ENCODE measurements at places on chromosomes 2 and 18.

DNA sequence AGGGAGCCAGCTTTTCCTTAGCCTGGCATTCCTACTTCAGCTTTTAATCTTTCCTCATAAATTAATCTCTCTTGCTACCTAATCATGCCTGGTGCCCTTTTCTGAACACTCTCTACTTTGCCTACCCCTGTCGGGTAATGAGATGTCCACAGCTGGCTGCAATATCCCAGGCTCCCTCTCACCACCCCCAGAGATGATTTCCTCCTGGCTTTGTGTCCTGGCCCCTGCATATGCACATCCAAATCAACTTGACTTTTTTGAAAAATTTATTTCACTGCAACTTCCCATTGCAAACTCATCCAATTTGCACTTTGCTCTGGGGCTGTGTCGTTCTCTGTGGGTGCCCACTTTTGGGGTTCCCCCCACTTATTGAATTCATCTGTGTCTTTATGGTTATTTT is 218.1 kb upstream of the SKOR2 start:
- DNase-seq = no peak

- DNase-seq = no peak
These were observed 10.7 kb downstream of the MFF start for GRCh38 chr2:227335713-227336112.

DNA sequence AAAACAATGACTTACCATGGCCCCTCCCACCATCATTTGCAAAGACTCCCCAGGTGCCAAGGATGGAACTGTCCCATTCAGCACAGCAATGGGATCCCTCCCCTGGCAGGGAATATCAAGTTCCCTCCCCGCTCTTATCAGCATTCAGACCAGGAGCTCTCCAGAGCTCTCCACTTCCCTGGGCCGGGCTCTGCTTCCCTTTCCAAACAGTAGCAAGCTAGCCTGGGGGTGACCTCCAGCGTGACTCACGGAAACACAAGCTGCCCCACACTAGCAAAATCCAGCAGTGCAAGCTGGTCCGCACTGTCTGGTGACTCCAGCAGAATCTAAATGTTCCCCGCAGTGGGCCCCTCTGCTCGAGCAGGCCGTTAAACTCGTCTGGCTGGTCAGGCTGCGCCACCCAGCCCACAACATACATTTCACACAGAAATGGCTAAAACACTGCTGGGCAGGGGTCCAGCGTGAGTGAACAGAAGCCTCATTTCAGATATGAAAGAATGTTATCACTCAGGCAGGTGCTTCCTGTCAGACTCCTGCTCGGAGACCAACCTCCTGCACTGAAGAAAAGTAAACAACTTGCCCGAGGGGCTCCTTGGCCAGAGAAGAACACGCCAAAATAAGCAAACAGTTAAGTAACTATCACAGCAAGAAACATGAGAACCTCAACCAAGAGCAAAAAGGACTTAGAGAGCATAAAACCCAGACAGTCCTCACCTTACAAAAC is 33.9 kb downstream of the STAT1 start:
- DNase-seq = no peak

DNA sequence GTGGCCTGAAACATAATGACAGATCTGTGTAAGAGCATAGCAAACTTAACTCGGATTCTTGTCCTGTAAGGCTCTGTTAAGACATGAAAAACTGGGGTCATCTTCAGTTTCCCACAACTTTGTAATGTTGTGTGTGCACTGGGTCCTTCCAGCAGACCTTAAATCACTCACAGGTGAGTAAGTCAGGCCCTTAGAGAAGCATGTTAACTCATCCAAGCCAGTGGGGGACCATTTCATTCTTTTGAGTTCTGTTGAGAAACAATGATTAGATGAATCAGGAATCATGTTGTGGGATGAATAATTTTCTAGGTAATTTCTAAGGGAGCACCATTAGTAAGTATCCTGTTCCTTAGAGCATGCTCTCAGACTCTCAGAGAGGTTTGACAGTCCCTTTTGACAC is 167.1 kb downstream of the ESCO1 start:
- no peak for DNase-seq

DNA sequence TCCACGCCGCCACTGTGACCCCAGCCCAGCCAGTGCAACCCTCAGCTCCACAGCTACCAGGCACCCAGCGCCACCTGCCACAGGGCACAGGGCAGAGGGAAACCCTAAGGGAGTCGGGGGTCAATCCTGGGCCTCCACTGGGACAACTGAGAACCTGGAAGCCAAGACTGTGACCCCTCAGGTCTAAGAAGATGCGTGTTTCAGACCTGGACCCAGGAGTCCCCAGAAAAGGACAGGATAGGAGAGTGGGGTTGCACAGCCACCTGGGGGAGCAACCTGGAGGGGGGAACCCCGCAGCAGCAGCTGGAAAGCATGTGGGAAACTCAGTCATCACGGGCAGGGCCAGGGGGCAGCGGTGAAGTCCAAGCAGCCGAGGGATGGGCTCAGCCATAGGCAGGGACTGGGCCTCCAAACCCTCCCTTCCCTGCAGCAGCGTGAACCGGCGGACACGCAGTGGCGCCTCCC is 4.1 kb downstream of the ESPNL start:
- no peak for DNase-seq

DNA sequence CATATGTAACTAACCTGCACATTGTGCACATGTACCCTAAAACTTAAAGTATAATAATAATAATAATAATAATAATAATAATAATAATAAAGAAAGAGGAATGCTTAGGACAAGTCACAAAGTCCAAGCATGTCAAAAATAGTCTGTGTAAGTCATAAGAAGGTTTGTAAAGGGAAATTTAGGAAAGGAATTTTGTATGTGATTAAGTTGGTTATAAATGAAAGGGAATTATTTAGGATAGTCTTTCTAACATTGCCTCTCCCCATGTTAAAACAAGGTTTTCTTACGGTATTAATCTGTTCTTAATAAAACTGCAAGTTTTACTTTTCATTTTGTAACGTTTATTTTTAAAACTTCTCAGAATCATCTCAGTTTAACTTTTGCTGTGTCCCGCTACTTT is 62.8 kb downstream of the SESTD1 start:
- DNase-seq = no peak

- no peak for DNase-seq
These were observed 136.4 kb downstream of the LNPK start for GRCh38 chr2:175865716-175866115.

- no peak for DNase-seq
These were observed 103.4 kb downstream of the METTL8 start for GRCh38 chr2:171330155-171330956.

DNA sequence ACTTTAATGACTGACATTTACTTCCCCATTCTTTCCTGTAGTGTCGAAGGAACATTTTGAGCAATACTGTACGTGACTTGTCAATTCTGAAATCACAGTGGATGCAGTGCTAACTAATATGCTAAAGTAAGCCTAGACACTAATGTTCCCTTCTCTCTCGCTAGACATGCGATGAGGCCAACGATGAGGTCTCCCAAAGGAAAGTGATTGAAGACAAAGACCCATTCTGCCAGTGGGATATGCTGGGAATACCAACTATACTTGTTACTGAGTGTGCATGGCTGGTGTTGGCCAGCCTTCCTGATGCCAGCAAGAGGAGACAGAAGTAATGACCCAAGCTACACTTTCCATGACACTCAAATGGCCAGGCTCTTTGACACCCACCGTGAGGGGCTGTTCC is 2.5 kb upstream of the SERPINE2 start:
- no peak for DNase-seq

DNA sequence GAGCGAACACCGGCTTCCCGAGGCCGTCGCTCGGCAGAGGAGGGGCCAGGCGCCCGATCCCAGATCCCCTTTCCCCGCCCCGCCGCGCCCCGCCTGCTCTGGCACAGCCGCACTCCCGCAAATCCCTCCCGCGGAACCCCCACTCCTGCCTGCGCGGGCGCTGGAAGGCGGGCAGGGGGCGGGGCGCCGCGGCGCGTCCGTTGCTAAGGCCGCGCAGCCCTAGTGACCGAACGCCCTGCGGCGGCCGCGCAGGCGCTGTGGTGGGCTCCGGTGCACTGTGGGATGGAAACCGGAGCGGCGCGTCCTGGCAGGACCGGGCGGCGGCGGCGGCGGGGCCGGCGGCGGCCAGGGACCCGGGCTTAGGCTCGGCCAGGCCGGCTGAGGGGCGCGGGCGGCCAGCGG is at the start of gene TRAF3IP1:
Gene TRAF3IP1 (plus strand): TSS at position 273 of the 402 bp plus-strand sequence. CDS start 145 bp downstream, outside the sequence.
- peak; percentile 64 for DNase-seq

DNA sequence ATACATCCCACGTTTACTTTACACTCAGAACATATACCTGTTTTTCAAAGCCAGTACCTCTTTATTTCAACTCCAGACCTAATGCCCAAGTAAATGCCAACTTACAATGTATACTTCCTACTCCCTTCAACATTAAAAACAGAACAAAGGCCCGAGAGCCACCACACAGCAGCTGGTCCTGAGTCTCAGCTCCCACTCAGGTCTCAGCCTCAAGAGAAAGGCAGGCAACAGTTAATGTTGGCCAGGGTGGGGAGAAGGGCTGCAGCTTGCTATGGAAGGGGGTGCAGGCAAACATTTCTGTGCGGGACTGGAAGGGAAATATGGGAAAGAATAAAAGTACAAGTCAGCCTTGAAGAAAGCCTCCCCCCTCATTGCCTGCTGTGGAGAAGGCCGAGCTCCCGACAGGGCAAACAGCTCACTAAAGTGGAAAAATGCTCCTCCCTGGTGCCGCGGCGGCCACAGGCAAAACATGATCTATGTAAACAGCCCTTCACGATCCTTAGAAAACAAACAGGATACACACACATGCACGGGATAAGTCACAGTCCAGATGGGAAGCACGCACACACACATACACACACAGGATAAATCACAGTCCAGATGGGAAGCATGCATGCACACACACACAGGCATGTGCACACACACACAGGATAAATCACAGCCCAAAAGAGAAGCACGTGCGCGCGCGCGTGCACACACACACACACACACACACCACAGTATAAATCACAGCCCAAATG is 67.4 kb downstream of the ADNP2 start:
- no peak for DNase-seq

DNA sequence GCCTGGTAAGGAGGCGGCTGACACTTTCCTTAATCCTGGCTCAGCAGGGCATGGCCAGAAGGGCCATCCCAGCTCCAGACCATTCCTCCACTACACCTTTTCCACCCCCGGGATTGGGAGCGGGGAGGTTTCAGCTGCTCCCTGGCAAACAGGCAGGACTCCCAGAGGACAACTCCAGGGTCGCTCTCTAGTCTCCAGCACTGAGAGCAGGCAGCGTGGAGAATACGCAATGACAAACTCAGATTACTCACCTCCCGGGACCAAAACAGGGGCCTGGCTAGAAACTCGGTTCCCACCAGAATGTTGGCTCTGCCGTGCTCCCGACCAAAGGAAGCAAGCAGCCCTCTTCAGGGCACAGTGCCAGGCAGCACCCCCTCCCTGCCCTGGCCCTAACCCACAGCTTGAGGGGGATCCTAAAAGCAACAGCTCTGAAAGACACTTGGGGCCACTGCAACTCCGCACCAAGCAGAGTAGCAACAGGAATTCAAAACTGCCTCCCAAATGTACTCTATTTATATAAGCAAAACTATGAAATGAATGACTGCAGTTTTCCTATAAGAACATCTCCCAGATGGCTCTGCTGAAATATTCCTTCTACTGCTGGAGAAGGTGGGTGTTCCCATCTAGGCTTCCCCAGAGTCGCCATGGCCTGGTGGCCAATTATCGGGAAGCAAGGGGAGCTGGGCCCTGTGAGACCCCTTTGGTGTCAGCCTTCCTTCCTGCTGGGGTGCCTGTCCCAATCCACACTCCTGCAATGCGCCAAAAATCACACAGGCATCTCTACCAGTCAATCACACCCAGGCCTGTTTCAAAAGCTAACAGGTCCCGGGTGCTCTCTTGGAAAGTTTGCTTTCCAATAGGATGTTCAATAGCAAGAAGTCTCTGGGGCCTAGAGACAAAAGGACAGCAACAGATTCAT is 61.2 kb upstream of the POMC start:
- DNase-seq = no peak

- no peak for DNase-seq
These were observed 186.4 kb upstream of the ZNF521 start for GRCh38 chr18:25538175-25538922.

GRCh38 chr2:100000915-100001707 is 141.3 kb downstream of the AFF3 start:
- DNase-seq = no peak

- DNase-seq = no peak
These were observed 17.8 kb downstream of the MYO1B start for GRCh38 chr2:191263050-191263449.

GRCh38 chr18:3037423-3037915 is 24.5 kb upstream of the LPIN2 start:
- no peak for DNase-seq

DNA sequence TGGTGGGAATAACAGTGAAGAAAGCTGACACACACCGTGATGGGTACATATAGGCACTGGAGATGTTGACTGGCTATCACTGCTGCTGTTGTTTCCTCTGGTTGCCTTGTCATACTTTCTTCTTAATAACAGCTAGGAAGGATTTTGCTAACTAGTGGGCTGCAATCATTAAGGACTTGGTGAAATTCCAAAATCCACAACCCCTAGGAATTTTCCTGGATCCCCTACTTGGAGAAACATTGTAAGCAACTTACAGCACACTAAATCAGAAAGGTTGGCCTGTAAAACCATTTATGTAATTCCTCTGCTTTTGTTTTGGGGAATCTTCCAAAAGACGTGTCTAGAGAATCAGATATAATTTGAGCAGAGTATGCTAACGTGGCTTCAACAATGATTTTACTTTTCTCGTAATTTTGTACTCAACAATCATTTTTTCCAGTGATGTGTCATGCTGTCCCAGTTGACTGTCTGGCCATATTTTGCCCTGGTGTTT is 8.0 kb upstream of the COL3A1 start:
- DNase-seq = no peak

DNA sequence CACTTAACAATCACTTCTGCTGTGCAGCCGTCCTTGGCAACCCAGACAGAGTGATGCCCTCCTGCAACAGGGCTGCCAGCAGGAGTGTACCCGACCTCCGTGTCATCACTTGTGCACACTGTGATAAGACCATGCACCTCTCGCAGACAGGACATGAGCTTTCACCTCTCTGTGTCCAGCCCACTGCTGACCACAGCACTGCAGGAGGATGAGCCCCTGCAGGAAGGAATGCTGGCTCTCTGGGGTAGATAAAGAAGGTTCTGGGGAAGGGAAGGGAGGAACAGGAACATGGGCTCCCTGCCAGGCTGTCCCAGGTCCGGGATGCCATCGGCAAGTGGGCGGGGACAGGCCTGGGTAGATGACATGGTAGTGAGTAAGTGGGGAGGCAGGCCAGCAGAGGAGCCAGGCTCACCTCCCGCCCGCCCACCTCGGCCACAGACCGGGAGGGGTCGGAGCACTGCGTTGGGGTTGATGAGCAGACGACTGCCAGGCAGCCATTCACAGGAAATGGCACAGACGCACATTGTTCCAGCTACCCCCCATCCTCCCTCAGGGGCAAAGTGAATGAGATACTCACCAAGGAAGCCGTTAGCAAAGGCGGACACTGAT is 18.6 kb upstream of the COL6A3 start:
- peak; percentile 86 for DNase-seq

DNA sequence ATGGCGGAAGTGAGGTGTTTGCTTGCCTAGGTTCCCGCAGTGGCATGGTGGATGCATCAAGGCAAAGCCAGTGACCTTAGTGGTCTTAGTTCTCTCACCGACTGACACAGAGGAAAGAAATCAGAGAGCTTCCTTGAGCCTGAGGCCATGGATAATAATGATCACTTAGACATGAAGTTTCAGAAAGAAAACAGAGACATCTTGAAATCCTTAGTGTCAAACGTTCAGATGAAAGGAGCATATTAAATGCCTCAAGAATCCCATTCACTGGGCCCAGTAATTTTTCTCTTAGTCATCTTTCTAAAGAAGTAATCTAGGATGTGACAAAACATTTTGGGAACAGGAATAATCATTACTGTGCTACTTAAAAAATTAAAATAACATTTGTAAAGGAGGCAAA is 35.2 kb downstream of the COPS8 start:
- DNase-seq = no peak
